ENCODE measurements at places on chromosomes 11 and 22.

DNA sequence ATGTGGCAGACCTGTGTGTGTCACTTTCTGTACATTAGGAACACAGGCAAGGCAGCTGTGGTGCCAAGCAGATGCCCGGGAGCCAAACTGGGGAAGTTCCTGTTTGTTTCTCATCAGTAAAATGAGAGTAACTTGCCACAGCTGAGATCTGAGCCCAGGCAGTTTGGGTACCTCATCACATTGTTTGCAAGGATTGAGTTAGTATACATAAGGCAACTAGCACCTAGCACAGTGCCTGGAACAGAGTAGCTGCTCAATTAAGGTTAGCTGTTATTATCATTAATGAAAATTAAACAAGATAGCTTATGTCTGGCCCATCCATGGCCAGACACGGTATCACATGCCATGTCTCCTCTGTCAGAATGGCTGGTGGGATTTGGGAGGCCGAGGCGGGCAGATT is 7.8 kb downstream of the SOX10 start:
- no peak for DNase-seq

DNA sequence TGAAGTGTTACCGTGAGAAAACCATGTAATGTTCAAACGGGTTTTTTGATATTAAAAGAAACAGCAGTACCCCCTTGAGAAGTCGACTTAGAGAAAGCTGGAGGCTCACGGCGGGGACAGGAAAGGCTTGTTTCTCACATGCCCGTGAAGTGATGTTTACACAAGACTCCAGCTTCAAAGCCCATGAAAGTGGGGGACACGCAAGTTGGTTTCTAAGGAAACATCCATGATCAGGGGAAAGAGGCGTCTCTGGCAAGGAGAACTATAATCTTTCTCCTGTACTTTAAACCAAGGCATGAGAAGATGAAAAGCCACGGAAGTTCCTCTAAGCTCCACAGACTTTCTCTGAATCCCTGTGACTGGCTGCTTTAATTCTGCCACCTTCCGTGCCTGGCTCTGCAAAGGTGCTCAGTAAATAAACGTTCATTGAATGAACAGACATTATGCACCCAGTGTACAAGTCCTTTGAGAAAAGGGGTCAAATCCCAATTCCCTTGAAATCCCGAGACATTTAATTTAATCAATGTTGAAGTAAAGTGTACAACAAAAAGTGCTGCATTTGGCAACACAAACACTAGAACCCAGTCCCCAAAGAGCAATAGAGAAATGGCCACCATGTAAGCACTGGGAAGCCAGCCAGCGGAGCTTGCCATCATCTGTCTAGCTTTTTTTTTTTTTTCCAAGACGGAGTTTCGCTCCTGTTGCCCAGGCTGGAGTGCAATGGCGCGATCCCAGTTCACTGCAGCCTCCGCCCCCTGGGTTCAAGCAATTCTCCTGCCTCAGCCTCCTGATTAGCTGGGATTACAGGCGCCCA is 58.7 kb downstream of the AHNAK start:
- no peak for DNase-seq

DNA sequence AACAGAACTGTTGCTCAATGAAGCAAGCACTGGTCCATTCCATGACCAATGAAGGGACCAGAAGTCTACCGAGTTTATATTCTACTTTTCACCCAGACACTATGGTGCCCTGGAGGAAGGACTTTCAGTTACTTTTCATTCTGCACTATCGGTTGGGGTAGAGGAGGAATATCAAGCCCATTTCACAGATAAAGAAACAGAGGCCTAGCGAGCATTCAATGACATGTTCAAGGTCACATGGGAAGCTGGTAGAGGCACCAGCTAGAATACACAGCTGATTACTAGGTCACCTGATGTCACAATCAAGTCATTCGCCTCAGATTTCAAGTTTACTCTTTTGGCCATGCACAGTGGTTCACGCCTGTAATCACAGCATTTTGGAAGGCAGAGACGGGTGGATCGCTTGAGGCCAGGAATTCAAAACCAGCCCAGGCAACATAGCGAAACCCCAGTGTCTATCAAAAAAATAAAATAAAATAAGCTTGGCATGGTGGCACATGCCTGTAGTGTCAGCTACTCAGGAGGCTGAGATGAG is 17.6 kb upstream of the PRG2 start:
- DNase-seq: no peak

DNA sequence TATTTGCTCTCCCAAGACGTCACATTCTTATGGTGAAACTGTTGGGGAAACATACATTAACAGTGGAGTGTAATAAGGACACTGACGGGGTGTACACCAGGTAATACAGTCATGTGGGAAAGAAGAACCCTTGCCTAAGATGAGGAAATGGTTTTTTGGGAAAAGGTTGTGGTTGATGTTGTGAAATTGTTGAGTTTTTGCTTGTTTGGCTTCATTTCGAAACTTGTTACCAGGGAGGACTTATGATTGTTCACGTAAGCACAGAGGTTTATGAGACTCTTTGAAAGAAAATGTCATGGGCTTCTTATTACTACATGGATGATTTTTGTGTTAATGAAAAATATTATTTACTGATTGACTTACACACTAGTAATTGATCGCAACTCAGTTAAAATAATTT is 16.8 kb downstream of the ANO3 start:
- DNase-seq: no peak

DNA sequence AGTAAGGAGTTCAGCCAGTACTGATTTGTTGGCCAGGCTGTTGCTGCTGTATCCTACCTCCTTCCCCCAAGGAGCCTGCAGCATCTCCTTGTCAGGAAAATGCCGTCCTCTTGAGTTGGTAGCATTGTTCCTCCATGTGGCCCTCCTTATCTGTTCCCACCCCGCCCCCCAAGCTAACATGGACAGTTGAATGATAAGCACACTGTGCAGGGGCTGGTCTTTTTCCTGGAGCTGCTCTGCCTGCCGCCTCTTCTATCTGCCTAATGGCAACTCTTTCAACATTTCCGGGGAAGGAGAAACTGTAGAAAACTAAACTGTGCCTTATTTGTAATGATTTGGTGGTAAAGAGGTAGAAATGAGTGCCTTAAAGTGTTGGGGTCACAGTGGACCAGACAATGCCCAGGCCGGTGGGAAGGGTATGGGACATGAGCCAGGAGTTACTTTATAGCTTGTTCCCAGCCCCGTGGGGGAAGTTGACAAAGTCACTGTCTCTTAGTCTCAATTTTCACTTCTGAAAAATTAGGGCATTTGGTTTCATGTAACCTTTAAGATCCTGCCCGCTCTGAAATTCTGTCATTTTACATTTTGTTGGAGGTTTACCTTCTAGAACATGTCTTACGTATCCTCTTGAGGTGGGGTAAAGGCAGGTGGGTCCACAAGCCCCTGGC is 4.5 kb downstream of the FAM118A start:
- no peak for DNase-seq

DNA sequence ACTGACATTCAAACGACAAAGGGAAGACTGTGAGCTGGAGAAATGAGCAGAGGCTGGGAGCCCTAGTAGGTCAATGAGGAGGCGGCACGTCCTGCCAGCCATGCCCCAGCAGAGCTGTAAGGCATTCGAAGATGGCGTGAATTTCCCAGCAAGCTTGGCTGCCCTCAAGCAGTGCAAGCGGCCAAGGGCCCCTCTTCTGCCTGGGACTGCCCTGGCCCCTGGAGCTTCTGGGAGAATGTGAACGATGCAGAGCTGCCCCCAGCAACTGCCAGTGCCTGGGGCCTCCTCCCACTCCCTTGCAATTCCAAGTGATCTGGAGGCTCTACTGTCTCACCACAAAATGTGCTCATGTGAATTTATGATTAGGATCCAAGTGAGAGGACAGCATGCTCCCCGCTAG is 4.3 kb downstream of the PPM1F start:
- no peak for DNase-seq

DNA sequence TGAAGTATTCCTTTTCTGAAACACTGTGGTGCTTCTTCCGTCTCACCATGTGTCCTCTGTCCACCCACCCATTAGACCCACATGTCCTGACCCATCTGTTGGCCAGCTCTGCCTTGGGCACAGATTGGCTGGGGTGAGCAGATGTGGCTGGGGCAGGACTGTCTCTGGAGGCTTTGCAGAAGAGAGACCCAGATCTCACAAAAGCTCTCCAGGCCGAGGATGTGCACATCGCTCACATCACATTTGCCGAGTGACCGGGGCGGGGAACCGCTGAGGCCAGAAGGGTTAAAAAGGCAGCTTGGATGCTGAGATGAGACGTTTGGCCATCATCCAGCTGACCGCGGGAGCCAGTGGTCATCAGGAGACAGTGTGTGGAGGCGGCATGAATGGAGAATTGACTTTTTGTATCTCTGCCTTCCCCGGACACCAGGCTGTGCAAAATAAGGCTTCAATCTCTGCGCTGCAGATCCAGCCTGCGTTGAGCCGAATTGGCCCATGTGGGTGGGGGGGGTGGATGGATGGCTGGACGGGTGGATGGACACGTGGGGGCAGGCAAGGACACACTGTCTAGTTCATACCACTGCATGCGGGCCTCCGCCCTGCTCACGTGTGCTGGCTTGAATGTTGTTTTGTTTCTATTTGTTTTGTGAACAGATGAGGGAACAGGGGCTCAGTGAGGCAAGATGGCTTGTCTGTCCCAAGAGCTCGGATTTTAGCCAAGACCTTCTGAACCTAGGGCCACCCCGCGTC is 6.1 kb downstream of the IFITM10 start:
- DNase-seq: no peak

- DNase-seq: no peak
These were observed 13.3 kb upstream of the MB start for GRCh38 chr22:35630387-35630793.

GRCh38 chr22:17492247-17492646 is 71.1 kb upstream of the SLC25A18 start:
- no peak for DNase-seq

- DNase-seq: no peak
These were observed 420.9 kb downstream of the METTL15 start for GRCh38 chr11:28529046-28529445.

All from D341Med (cell line).